ENCODE measurements at places on chromosomes 12 and 14.

DNA sequence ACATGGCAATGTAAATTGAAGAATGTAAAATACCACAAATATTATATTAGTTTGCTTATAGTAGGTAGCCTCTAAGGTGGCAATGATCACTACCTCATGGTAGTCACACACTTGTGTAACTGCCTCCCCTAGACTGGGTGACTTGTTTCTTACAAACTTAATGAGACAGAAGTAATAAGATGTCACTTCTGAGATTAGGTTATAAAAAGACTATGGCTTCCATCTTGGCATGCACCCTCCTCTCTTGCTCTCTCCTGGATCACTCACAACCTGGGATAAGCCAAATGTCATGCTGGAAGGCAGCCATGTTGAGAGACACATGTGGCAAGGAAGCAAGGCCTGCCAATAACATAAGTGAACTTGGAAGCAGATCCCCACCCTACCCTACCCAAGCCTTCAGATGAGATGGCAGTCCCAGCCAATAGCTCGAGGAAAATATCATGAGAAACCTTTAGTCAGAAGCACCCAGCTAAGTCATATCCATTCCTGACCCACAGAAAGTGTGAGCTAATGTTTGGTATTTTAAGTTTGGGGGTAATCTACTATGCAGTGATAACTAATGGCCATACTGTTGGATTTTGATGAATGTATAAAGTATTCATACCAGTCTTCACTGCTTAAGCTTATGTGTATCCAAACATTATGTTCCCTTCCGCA, 43.3 kb downstream of the PPP1R12A start:
- no peak for DNase-seq

DNA sequence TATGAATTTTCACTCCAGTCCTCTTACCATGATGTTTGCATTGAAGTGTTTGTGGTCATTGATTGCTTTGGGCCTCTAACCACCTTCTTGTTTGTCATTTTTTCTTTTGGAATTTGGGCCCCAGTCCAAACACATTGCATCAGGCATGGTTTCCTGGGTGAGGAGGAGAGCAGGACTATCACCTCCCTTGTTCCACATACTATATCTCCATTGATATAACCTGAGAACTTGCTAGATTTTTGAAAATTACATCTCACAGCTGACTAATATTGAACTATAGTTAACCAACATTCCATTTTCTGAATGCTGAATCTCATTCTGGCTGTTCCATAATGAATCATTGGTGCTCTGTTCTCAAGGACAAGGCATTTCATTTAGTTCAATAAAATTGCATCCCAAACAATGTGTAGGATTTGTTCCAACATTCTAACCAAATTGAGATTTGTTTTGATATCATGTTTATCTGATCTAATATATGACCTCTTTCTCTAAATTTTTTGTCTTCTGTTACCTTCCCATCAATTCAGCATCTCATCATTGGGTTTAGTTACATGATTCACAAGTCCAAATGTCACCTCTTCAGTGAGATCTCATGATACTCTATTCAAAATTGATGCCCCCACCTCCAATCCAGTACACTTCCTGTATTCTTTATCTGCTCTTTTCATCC, 329.0 kb downstream of the ZFP36L1 start:
- DNase-seq: no peak

- DNase-seq: peak; percentile 86
Observed at GRCh38 chr14:71372411-71372838, 465.2 kb downstream of the PCNX1 start.

DNA sequence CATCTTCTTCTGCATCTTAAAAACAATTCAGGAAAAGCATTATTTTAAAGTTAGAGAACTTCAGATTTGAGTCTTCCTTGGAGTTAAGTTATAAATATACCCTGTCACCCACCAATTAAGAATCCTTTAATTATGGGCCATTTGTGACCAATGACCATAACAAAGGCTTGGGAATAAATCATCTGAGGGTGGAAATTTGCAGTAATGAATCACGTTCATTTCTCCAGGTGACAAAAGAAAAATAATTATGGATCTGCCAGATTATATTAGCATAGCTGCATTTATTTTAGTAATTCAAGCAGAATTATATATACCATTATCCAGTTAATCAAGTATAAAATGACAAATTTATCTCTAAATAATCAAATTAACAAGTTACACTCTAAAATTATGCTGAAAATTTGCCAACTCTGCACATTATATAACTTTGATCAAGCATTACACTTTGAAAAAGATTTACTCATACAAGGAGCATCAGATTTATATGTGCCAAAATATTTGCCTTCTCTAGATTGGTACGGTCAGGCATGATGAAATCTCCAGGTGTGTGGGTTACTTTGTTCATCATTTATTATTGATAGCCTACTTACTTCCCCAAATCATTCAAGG, at the start of gene OR4K14:
TSS of gene OR4K14 (minus strand) at position 51 of the 609 bp plus-strand sequence. CDS start 4,114 bp downstream, outside the sequence.
- DNase-seq: no peak

GRCh38 chr14:77407158-77407557, 16.2 kb downstream of the NOXRED1 start:
- DNase-seq: no peak

GRCh38 chr12:124700810-124701592, 133.6 kb upstream of the NCOR2 start:
- peak; percentile 78 for DNase-seq

DNA sequence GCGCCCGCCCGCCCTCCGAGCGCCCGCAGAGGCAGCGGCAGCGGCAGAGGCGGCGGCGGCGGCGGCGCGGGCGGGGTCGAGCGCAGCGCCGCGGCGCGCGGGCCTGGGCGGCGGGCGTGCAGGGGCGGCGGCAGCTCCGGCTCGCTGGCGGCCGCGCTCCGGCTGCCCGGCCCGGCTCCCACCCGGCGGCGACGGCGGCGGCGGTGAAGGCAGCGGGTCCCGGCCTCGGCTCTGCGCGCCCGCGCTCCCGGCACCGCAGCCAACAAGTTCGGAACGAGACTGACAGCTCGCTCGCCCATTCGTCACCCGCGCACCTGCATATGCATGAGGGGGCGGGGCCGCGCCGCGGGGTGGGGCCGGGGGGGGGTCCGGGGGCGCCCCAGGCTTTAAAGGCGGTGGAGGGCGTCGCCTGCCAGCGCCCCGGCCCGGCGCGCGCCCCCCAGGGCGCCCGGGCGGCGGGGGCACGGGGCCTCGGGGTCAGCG, at the start of gene JAG2:
TSS of gene JAG2 (minus strand) at position 281 of the 483 bp plus-strand sequence. CDS start 356 bp downstream, outside the sequence.
- DNase-seq: peak; percentile 17

DNA sequence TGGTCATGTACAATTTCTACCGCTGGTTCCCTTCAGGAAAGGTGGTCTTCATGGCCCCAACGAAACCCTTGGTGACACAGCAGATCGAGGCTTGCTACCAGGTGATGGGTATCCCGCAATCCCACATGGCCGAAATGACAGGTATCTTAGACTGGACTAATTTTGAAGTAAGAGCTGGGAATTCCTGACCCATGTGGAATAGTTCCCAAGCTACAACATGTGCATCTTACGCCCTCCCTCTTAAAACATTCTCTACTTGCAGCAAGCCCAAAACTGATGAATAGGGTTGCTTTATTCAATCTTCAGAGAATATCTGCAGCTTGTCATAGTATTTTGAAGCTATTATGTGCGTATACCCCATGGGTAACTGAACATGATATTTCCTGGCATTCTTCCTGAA, 669 bp downstream of the FANCM start:
- peak; percentile 8 for DNase-seq

DNA sequence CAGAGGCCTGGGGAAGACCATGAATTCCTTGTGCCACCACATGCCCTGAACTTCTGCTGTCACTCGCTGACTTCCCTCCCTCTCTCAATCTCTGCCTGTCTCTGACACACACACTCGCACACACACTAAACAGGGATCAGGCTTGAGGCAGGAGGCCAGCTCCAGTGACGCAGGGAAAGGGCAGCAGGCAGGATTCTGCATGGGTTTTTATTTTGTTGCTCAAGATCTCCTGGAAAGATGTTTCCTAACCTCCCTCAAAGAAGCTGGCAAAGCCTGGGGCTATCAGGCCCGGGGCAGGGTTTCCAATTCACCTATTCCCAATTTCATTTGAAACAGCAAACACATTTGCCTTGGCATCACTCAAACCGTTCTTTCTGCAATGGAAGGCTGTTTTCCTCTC, 27.7 kb upstream of the PEX5 start:
- DNase-seq: peak; percentile 35

DNA sequence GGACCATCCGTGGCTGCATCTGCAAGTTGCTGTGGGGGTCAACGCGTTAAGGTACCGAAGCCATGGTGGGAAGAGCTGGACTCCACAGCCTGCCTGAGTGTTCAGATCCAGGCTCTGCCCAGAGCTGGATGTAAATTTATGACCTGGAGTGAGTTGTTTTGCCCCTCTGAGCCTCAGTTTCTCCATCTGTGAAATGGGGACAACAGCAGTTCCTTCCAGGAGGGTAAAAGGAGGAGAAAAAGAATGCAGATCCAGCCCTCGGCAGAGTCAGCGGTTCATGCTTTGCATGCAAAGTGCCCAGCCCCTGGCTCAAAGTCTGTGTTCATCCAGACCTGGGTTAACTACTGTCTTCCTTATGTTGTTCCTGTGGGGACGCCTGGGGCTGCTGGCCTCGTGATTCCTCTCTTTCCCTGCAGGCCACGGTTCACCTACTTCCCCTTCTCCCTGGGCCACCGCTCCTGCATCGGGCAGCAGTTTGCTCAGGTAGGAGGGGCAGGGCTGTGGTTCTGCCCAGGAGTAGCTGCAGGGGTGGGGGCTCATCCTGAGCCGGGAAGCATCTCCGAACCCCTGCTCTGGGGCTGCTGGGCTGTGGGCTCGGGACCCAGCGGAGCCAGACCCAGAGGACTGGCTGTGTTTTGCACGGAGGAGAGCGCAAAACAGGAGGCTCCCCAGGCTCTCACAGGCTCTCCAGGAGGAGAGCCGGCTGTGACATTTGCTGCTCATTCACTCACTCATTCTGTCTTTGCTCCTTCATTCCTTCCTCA, 41.9 kb downstream of the CYP46A1 start:
- no peak for DNase-seq

- no peak for DNase-seq
Observed at GRCh38 chr12:12821975-12822374, 8.8 kb downstream of the DDX47 start.

DNA sequence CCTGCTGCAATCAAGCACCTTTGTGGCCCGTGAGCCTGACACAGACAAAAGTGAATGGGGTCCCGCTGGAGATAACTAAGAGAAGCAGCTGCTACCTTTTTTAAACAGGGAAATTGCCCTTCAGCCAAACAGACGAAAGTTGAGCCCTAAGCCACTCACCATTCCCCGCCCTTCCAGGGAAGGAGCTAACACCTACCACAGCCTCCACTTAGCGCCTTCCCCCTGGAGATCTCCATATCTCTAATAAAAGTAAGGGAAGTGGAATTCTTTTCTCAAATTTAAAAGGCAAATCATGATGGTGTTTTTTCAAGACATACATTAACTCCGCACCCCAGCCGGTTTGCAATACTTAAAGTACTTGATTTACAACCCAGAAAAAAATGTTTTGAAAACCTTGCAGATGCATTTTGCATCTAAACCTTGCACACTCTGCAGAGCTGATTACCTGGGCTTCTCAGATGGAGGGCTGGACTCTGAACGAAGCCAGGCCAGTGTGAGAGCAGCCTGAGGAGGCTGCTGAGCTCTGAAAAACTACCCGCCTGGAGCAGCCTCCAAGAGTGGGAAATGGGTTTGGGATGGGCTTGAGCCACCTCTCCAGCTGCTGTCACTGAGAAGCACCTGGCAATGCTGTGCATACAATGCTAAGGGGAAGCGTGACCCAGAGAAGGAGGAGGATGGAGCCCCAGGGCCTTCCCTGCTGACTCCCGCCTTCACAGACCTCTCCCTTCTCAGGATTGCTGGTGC, 10.0 kb downstream of the NUAK1 start:
- DNase-seq: no peak

GRCh38 chr12:109592195-109592904, 18.8 kb downstream of the MVK start:
- no peak for DNase-seq

DNA sequence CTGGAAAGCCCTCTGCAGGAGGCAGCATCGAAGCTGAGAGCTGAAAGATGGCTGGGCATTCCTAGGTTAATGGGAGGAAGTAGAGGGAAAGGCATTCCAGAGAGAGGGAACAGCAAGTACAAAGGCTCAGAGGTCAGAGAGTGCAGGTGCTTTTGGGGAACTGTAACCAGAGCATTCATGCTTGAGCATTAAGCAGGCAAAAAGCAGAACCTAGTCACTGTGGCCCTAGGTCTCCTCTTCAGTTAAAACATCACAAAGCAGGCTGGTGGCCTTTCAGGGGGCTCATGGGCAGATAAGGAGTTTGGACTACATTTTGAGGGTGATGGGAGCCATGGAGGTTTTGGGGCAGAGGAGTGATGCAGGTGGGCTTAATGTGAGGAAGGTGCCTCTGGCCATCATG, 169.2 kb upstream of the MYL2 start:
- DNase-seq: no peak

All from EH (cell line).